ENCODE measurements at places on chromosomes 11 and 22.

GRCh38 chr11:10993640-10994039, 135.8 kb upstream of the ZBED5 start:
- DNase-seq: no peak

GRCh38 chr11:4048340-4048739, 46.3 kb upstream of the RRM1 start:
- no peak for DNase-seq

DNA sequence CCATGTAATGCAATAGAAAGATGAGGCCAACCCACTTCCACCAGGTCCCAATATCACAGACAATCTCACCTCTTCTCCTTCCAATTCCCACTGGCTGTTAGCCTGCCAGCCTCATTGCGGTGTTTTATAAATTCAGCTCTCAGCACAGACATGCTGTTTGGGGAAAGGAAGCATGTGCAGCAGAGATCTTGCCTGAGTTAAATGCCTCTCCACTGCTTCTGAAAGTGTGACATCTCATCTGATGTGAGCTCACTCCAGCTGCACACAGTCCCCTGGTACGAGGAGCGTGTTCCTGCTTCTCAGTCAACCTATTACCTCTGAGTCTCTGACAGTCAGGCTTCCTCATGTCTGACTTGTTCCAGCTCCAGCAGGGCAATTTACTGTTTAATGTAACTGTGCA, 122.7 kb upstream of the GUCY1A2 start:
- DNase-seq: no peak

GRCh38 chr22:42289671-42290541, 19.5 kb upstream of the TCF20 start:
- no peak for DNase-seq

DNA sequence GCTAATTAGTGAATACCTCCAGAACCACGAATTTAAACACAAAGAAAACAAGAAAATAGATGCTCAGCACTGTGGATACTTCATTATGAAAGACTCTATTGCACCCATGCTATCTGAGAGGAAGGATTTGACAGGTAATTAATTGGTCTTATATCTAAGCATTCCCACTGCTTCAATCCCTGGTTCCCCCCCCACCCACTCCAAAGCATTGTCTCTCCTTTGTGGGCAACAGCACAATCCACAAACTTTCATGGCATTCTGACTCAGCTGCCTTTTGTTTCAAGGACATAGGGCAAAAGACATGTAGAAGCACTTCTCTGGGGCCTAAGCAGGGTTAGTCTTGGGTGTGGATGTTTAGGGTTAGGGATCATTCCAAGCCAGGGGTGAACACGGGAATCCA, 551.4 kb downstream of the BUD13 start:
- no peak for DNase-seq

- DNase-seq: no peak
These were observed at the start of gene TRPC6 for GRCh38 chr11:101583251-101584128. TSS of gene TRPC6 (minus strand) at chr11:101584007. CDS start at chr11:101583503, 504 bp downstream.

DNA sequence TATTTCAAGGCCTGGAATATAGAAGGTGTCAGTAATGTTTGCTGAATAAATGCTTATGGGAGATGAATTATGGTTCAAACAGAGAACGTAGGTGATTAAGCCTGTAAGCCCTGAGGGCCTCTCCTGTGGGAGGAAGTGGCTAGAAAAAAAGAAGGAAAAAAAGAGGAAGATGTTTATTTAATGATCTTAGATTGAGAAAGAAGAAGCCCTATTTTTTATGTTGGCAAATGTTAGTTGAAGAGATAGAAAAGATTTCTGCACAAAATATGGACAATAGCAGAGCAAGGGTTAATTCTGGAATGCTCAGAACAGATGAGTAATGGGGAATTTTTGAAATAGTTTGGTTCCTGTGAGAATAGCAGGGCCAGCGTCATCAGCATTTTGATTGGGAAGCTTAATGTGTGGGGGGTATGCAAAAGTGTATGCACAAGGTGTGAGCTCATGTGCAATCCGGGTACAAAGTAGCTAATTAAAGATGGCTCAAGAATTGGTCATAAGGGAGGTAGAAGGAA, 95.7 kb downstream of the TEAD1 start:
- no peak for DNase-seq

DNA sequence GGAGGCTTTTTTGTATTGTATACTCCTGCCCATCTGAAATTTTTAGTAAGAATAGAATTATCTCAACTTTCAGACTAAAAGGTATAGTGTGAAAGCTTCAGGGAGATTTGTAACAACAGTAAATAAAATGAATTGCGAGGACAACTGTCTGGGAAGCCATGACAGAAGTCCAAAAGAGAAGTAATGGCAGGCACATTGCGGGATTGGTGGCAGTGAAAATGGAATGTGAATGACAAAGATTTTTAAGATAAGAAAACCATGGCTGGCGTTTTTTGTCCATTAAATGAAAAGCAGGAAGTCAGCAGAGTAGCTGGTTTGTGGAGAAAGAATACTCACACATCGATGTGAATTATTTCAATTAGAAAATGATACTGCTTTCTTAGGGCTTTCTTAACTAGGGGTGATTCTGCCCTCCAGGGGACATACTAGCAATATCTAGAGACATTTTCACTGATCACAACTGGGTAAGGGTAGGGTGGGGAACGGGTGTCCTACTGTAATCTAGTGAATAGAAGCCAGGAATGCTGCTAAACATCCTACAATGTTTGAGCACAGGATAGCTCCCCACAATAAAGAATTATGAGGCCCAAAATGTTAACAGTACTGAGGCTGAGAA, 1.6 kb downstream of the NPAT start:
- DNase-seq: no peak

GRCh38 chr22:26837784-26838470, 180.5 kb downstream of the MIAT start:
- DNase-seq: no peak

- no peak for DNase-seq
These were observed 51.6 kb upstream of the MYEOV start for GRCh38 chr11:69242266-69242920.

GRCh38 chr22:47808236-47808635, 1045.8 kb downstream of the TBC1D22A start:
- DNase-seq: no peak

GRCh38 chr11:73957654-73958361, 7.0 kb downstream of the DNAJB13 start:
- no peak for DNase-seq
